ENCODE measurements at places on chromosomes 1 and 21.

DNA sequence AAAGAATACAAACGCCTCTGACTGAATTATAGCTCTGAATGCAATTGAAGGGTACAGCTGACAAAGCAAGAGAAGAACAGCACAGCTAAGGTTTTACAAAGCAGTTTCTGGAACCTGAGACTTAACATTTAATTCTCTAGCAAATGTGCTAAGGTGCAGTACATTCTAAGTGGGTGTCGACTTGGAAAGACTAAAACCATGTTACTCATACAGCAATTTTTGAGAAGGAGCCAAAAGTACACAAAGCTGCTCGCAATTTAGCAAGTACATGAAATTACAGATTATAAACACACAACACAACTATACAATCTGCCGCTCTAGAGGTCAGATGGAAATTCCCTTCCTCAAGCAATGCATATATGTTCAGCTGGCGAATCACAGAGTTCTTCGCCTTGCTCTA lies 121.9 kb downstream of the TIAM1 start:
- no peak for DNase-seq

GRCh38 chr1:91221017-91221416 lies 183.6 kb downstream of the HFM1 start:
- no peak for DNase-seq

DNA sequence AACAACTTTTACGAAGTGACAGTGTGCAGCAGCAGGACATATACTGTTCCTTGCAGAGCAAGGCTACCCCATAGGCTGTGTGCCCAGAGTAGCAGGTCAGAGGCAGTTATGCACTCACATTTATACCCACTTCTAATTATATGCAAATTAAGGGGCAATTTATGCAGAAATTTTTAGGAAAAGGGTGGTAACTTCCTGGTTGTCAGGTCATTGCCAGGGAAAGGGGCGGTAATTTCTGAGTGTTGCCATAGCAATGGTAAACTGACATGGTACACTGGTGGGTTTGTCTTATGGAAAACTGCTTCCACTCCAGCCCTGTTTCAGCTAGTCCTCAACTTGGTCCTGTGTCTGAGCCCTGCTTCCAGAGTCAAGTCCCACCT lies 12.0 kb upstream of the SLAMF1 start:
- DNase-seq = no peak

DNA sequence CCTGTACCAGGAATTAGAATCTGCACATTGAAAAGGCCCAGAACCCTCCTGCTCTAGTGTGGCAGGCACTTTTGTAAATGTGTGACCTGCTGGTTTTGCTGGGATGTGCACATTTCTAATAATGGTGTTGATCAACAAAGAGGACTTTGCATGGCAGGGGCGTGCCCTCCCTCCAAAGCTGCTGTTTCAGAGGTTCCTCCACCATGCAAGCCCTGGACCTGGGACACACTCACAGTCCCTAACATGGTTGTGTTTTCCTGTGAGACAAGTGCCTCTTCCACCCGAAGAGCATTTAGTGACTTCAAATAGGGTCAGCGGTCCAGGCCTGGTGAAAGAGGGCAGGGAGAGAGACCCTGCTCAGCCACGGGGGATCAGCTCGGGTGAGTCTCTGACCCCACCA lies 28.1 kb downstream of the TENT5C start:
- no peak for DNase-seq

DNA sequence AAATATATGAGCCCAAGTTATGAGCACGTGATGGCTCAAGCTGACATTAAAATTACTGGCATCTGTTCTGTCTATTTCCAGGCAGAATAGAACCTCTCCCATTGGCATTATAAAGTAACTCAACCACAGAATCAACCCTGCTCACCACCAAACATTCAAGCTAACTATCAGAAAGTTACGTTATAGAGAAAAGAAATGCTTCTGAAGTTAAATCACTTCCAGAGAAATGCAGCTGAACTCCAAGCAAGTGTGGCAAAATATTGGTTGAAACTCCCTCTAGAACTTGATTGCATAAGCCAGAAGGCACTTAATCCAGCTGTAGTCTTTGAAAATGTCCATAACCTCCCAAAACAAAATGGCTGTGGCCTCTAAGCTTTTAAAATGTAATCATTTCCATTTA lies 36.2 kb upstream of the UBE2U start:
- no peak for DNase-seq

DNA sequence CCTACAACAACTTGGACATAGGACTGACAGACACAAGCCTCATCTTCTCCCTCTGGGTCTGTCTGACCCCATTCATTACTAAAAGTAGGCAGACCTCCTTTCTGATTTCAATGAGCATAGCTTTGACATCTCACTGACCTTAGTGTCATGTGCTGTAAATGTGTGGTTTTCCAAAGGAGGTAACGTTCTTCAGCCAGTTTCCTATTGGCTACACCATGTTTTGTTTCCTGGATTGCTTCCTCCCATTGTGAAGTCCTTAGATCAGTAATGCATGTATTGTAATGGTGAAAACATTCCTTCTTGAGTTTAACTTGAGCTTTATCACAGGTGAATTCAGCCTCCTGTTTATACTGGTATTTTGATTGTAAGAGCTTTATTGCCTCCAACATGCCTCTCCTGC lies 20.6 kb downstream of the STXBP3 start:
- DNase-seq = no peak

DNA sequence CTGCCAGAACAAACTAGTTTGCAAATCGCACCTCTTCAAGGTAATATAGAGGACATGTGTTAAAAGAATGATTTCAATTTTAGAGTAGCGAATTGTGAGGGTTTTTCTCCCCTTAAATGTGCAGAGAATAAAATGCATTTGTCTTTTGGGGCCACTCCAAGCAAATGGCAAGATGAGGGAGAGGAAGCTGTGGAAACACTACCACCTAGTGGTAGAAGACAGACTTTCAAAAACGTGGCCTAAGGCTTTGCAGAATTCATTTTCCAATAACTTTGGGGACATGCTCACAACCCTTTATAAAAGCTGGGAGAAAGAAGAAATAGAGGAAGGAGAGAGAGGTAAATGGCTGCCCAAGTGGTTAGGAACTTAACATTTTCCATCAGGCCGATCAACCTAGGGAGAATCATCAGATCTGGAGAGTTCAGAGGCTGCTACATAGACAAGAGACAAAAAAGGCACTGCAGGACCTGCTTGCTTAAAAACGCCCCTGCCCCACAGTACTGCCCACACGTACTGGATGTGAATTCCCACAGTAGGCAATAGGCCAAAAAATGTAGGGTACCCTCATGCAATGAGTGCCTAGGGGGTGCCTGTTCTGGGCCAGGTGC lies 15.7 kb upstream of the RCAN1 start:
- DNase-seq = peak; percentile 64

- DNase-seq = no peak
These were observed 38.3 kb upstream of the F3 start for GRCh38 chr1:94579876-94580294.

GRCh38 chr1:41935226-41935625 lies 16.5 kb upstream of the HIVEP3 start:
- DNase-seq = no peak

DNA sequence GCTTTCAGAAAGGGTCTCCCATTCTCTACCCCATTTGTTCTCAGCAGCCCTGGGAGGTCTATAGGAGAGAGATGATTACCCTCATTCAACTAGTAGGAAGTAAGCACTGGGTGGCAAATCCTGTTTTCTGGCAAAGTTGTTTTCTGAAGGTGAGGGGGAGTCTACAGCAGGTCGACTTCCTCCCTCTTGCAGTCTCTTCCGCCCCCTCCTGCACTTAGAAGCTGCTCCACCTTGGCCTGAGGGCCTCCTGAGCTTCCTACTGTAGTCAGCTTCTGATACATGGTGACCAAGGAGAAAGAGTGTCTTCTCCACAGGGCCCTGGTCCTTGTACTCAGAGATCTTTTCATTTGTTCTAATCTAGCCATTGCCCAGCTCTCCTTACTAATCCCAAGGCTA lies 93.1 kb downstream of the RGL1 start:
- no peak for DNase-seq

GRCh38 chr1:32764826-32765569 lies 52.2 kb downstream of the YARS1 start:
- no peak for DNase-seq

All from CD4-positive, alpha-beta T cell treated with Interleukin-10 for 1 hour (primary cell).